ENCODE measurements at places on chromosomes 4 and X.

GRCh38 chrX:119755981-119756533 lies 2.3 kb upstream of the SOWAHD start:
- DNase-seq: no peak

DNA sequence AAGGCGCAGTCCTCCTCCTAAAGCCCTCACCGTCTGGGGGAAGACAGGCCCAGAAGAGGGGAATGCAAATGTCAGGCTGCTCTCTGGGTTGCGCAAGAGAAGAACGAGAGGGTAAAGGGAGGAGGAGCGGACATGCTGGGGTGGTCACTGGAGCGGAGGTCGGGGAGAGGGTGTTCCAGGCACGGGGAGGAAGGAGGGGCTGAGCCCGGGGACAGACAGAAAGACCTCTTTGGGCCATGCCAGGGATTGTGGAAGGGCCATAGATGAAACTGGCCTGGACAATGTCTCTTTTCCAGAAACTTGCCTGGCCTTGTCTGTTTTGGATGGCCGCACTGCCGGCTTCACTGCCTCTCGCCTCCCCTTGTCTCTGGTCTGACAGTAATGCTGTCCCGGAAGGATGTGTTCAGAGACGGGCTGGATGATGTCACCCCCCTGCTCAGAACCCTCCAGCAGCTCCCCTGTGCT lies 121.0 kb downstream of the SORCS2 start:
- no peak for DNase-seq

DNA sequence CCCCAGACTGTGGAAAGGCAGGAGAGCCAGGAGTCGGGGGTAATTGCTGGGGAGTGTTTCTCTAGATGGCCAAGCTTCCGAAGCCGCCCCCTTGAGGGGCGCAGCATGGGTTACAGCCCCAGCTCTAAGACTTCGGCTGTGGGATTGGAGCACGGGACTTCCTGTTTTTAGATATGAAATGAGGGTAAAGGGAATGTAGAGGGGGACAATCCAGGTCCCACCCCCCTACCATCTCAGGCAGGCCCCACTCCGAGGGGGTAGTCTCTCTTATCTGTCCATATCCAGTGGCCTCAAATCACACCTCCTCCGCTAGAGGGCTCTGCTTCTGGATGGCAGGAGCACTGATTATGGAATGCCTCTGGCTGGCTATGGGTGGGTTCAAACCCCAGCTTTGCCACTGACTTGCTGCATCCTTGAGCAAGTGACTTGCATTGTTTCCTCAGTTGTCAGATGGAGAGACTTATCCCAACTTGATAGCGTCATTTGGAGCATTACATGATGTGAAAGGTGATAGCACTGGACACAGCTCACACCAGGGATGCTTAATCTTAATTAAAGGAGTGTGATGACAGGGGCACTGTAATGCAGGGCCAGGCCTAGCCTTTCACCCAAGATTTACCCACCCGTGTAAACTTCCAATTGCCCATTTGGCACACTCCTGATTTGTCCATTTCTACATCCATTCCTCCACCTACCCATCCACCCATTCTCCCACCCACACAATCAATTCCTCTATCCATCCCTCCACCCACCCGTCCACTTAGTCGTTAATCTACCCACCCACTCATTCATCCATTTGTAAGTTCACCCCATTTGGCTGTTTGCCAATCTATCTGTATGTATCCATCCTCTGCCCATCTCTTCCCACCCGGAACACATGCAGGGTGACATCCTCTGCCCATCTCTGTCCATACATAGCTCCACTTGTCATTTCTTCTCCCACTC lies 848 bp upstream of the KCND1 start:
- peak; percentile 52 for DNase-seq

DNA sequence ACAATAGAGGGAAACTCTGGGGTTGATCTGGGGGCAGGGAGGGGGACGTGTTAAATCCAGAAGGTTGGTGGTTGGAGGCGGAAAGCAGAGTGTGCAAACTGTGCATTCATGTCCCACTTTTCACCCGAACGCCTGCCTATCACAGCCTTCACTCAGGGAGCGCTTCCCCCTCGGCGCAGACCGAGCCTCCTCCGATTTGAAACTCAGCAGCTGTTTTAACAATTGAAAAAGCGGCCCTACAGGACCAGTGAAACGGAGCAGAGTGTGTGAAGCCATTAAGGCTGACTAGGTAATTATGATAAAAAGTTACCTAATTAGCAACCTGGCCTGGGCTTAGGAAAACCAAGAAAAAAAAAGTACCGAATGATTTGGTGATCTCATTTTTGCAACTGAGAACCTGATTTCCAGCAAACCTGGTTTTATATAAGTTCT lies 685 bp upstream of the NDNF start:
- DNase-seq: peak; percentile 31

DNA sequence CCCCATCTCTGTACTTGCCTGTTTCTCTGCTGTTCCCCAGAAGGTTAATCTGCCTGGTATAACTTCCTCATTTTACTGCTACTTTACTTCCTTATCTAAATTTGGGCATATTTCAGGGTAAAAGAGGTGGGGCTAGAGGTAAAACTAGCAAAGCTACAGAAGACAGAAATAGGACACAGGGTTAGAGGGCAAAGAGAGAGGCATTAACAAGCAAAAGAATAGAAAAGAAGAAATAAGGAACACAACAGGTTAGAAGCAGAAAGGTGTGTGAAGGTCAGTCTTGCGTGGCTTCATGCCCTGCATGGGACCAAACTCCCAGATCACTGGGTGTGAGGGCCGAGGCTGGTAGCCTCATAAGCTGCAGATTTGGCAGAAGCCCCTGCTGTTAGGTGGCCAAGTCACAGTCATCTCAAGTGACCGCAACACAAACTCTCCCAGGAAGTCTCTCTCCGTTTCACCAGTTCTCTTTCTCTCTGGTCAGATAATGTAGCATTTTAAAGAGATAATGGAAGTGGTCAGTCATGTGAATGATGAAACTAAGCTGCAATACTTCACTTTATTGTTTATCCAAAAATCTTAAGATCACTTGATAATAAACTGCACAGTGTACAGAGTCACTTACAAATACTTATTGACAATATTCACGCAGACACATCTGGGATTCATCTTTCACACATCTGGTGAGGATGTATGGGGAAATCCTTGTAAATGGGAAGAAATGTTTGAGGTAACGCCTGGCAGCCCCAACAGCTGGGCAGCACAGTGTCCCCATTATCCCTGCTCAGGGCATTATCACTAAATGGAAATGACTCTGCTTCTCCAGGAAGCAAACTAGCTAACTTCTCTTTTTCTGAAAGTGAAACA lies 16.4 kb downstream of the TMEM154 start:
- DNase-seq: no peak

GRCh38 chr4:185352741-185353140 lies 43.0 kb downstream of the LRP2BP start:
- no peak for DNase-seq

DNA sequence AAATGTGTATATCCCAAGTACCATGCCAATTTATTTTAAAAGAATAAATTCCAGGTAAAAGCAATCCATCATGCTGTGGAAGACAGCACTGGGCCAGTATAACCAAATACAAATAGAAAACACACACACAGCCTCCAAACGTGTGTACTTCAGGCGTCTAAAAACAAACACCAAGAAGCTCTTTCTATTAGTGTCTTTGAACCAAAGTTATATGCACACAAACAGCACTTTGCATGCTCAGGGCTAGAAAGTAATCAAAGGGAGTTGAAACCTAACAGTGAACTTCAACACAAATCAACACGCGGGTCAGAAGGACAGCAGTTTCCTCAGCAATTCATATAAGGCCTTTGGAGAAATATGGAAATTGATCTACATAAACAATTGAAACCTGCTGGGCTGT lies 15.4 kb downstream of the GASK1B start:
- no peak for DNase-seq

DNA sequence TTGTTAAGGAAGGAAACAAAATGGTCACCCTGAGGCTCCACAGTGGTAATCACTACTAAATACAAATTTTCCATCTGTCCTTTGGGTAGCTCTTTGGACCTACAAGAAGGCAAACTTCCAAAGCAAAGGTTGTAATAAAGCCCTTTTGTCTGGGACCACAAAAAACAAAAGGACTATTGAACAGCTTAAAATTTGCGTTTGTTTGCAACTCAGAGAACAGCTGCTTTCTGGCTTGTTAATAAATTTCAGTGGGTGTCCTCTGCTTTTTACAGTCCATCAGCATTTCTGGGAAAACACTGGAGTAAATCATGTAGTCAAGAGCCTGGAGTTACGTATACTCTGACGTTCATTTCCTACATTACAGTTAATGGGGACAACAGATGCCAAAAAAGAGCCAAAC lies 439.7 kb upstream of the DIAPH2 start:
- DNase-seq: no peak

GRCh38 chrX:9682861-9683260 lies 82.8 kb downstream of the GPR143 start:
- no peak for DNase-seq

- DNase-seq: no peak
Measured at GRCh38 chrX:73913580-73913979, 350.6 kb downstream of the CHIC1 start.

DNA sequence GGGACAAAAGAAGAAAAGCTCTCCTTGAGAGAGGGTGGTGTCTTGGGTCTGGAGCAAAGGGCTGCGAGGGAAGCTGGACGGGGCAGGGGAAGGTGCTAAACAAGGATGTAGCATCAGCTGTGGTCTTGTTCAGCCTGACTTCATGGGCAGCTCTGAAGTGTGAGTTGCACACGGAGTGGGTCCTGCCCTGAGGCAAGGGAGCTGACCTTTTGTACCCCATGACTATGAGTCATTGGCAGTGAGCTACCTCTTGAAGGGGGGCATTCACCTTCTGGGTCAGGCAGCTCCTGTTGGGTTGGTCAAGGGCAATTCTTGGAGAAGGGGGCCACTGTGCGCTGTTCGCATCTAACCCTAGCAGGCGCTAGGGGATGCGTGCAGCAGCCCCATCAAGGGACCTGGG lies 151.8 kb downstream of the SMIM20 start:
- no peak for DNase-seq

- DNase-seq: peak; percentile 40
Measured at GRCh38 chr4:139528377-139529005, 27.5 kb downstream of the SETD7 start.

DNA sequence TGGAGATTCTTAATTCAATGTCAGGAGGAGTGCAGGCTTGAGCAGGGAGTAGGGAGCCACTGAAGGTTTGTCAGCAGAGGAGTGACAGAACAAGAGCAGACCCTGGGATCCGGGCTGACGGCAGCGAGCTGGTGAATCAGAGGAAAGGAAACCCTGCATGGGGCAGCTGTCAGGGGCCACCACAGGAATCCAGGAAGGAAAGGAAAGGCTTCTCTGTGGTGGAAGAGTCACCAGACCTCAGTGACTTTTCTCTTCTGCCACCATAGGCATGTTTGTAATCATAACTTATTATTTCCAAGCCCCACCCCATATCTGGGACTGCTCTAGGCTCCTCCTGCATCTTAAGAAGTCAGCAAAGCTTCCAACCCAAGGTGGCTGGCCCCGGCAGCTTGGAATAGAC lies 150.9 kb downstream of the BCOR start:
- DNase-seq: no peak

GRCh38 chr4:128608006-128608405 lies 201.5 kb upstream of the JADE1 start:
- no peak for DNase-seq

- no peak for DNase-seq
Measured at GRCh38 chr4:14076776-14077175, 449.3 kb upstream of the BOD1L1 start.

GRCh38 chrX:2398064-2398656 lies 102.6 kb downstream of the DHRSX start:
- no peak for DNase-seq

GRCh38 chr4:42498040-42498439 lies 100.8 kb downstream of the SHISA3 start:
- DNase-seq: no peak

DNA sequence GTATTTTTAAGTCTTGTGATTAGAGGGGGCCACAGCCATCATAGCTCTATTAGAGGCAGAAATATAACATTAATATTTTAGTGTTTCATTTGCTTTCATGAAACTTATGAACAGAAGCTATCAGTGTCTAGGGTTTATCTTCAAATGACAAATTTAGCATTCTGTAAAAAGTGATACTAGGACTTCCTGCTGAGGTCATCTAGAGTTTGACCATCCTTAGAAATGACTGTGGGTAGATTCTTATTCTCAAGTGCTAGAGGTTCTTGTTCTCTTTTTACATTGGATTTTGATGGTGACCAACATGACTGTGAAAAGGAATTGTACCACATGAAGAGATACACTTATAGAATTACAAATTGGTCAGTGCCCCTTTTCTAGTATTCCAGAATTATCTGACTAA lies 568.6 kb downstream of the RPA4 start:
- no peak for DNase-seq

- no peak for DNase-seq
Measured at GRCh38 chrX:38675856-38676255, 114.5 kb downstream of the TSPAN7 start.

DNA sequence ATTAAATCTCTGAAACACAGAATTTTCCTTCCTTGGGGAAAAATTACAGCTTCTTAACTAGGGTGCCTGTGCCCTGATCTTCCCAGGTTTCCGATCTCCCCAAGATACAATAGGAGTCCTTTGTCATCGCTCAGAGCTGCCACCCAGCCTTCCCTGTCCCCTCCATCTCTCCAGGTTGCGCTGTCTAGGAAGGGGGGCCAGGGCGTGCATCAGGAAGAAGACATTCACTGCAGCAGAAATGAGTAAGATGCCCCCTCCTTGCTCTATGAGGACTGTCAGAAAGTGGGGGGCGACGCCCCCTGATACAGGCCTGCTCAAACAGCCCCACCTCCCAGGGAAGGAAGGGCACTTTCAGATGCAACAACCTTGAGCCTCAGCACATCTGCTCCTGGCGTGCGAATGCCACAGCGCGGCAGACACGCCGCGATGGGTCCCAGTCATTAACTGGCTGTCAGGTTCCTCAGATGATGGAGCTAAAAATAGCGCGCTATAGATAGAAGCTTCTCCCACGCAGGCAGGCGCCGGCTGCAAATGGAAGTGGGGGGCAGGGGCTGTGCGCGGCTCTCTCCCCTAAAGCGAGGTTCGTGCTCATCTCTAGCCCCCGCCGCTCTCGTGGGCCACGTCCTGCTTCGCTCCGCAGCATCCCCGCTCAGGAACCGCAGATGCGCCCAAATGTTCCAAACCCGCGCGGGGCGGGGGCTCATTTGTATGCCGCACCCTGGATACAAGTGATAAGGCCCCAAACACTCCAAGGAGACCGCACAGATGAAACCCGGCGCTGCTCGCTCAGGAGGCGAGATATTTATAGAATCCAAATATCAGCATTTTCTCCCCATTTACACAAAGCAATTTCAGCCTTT lies 57.6 kb upstream of the LGI2 start:
- DNase-seq: peak; percentile 46

GRCh38 chrX:38138157-38138891 lies 82.3 kb downstream of the SRPX start:
- DNase-seq: no peak

DNA sequence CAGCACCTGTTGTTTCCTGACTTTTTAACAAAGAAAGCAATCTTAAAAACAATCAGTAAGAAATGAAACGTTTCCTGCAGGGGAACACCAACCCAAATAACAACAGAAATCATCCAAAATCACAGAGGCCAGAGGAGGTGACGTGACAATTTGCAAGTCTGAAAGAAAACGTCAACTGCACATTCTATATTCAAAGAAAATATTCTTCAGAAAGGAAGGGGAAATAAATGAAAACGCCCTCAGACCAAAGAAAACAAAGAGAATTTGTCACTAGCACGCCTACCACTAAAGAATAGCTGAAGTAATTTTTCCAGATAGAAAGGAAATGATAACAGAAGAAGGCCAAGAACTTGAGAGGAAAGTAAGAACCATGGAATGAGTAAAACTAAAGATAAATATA lies 74.4 kb downstream of the CASP3 start:
- no peak for DNase-seq

- DNase-seq: no peak
Measured at GRCh38 chrX:18047491-18047890, 173.2 kb downstream of the BEND2 start.

GRCh38 chrX:41542135-41542534 lies 95.0 kb downstream of the NYX start:
- DNase-seq: no peak

Measured in glutamatergic neuron (in vitro differentiated cells).